NCI-H82 (cell line): ENCODE measurements at places on chromosomes 1 and 21.

DNA sequence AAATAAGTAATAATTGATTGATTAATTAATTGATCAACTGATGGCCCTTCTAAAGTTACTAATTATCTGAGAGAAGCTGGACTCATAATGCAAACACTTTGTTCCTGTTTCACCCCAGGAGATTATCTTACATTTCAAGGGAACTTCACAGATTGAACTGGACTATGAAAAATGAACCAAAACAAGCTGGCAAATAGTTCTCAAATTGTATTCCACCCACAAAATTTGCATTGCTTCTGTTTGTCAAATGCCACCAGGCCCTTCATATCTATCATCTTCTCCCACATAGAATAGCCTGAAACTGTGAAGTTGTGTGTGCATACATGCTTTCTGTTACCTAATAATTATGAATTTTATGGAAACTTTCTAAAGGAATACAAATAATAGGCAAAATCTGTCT, 104.0 kb downstream of the ZNF281 start:
- no peak for DNase-seq

DNA sequence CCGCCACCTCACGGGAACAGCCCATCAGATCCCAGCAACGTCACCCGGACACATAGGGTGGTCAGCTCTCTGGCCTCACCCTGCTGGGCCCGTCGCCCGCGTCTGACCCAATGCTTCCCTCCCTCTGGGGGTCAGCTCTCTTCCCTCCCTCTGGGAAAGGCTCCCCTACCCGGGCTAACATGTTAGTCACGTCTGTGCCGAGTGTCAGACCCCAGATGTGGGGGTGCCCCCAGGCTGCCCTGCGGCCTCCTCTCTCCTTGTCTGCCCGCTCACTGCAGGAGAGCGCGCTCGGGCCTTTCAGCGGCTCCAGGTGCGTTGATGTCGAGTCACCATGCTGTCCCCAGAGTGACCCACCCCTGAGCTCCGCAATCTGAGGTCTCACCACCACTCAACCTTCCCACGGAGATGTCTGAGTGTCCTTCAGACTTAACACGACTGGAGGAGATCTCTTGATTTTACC, 34.3 kb downstream of the SLC37A1 start:
- DNase-seq: no peak

DNA sequence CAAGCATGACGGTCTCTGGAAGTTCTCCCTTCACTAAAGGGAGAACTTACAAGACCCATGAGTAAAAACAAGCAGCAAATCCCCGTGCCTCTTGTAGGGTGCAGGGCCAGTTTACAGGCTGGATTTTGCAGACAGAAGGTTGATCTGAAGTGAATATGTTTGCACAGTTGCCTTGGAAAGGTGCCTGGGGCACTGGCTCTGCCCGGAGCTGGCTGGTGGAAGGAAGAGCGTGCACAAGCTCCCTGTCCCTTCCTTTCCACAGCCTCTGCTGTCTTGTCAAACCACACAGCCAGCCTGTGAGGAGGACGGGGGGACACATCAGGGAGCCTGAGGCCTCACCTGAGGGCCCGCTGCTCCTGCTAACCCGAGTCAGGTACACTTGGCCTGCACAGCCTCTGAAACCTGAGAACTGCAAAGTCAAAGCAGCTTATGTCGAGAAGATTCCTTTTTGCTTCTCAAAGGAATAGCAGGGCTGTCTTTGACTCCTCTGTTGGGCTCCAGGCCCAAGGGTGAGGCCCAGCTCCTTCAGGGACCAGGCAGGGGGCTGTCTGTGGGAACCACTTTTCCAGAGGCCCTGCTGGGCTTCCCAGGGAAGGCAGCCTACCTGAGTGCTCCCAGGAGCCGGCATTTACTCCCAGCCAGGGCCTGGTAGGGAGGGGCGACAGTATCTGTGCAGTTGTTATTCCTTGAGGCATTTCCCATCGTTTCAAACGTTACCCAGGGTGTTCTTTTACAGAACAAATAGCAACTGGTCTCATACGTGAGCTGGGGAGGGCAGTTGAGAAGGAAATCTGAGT, 251.5 kb downstream of the SIPA1L2 start:
- no peak for DNase-seq

DNA sequence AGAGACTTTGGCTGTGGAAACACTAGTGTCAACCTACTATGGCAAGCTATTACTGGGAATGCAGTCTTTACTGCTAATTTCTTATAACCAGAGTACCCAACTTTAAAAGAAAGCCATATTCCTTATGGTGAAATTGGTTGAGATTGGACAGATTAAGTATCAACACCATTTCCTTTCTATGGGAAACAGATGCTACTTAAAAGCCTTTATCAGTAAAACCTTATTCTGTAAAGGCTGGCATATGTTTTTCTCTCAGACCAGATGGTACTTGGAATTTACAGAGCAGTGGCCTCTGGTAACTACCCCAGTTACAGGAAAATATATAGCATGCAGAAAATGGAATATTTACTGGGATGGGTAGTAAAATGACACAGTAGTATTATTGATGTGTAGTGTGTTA, 18.8 kb downstream of the IFI44 start:
- DNase-seq: peak; percentile 84

GRCh38 chr1:101846820-101847219, 149.9 kb downstream of the OLFM3 start:
- DNase-seq: peak; percentile 77

DNA sequence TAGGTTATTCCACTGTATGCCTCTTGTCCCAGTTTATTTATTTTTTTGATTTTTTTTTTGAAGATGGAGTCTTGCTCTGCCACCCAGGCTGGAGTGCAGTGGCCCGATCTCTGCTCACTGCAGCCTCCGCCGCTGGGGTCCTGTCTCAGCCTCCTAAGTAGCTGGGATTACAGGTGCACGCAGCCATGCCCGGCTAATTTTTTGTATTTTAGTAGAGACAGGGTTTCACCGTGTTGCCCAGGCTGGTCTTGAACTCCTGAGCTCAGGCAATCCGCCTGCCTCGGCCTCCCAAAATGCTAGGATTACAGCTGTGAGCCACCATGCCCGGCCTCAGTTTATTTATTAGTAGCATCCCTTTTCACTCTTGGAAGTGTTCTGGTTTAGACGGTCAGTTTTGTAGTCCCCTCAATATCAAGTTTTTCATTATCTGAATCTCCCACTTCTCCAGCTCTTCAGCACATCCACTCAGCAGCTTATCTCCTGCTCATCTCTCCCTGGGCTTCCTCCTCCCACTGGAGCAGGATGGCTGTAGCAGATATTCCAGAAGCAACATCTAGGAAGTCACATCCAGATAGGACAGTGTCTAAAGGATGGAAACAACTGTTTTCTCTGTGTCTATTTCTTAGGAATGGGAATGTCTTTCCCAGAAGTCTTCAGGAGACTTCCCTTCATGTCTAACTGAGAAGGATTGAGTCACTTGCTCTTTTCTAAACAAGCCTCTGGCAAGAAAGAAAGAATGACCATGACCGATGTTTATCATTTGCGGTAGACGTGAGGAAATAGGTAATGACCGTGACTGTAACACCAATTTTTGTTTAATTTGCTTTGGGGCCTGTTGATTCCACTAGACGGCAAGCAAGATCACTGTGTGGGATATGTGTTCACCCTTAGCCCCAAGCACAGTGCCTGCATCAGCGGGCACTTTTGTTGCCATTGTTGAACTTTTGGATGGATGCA, 14.4 kb downstream of the CCDC190 start:
- no peak for DNase-seq

DNA sequence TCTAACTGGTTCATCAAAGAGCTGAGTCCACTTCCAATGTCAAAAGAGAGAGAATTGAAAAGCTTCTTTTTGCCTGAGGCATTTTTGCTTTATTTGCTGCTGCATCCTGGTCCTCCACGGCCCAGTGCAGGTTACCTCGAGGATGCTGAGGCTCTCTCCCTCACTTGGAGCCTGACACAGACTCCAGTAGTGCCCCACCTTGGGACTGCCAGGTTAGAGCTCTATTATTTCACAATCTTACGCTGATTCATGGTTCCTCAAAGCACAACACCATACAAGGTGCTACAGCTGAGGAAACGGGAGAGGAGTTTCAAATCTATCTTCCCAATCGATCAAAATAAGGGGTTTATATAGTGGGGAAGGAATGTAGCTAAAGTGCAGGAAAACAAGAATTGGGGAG, 13.6 kb upstream of the PLPPR4 start:
- DNase-seq: no peak

DNA sequence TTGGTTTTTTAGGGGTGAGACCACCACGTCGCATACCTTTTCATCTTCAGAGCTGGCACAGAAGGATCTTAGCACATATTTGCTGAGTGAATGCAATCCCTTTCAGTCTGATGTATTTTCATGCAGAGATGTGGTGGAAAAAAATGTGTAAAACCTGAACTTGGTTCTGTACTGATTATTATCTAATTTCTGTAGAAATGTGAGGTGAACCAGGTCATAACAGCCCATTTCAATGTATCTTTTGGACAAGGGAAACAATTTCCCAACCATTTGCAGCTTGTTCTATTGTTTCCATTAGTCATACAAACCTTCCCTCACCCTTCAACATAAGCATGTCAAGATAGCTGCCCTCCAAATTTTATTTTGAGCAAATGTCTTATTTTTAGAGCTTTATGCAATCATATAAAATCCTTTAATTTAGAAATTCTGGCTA, 46.8 kb upstream of the RUNX1 start:
- no peak for DNase-seq

GRCh38 chr1:3297756-3298155, 156.7 kb upstream of the ARHGEF16 start:
- DNase-seq: no peak

- peak; percentile 92 for DNase-seq
Observed at GRCh38 chr21:37071561-37072273, 1.2 kb downstream of the PIGP start.

GRCh38 chr21:39630827-39631226, 18.1 kb downstream of the B3GALT5 start:
- DNase-seq: no peak

DNA sequence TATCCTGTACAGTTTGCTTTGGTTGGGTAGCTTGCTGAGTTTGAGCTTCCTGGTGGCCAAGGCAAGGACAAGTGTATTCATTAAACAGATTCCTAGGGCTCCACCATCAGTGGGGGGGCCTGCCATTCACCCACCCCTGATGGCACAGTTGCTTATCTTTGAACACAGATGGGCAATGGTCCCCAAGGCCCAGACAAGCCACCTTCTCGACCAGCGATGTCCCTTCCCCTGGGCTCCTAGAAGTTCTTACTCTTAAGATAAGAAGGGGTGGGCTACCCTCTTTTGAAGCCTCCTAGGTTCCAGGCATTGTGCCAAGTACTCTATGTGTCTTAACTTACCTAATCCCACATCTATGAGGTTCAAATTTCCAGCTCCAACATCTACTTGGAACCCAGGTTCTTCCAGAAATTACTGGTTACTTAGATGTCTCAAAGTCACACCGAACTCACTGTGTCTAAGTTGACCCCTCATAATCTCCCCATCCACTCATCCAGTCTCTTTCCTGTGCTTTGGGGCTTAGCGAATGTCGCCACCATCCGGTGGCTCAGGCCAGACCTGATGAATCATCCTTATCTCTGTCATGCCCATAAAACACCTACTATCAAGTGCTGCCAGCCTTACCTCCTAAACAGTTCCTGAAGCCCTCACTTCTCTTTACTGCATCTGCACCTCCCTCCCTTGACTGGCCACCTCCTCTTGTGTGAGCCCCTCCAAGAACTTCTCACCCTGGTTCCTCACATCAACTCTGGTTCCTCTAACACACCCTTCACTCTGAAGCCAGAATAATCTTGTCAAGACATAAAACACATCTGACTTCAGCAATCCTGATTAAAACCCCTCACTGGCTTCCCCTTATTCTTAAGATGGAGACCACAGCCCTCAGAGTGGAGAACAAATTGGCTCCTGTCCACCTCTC, 50.1 kb downstream of the KLHDC7A start:
- peak; percentile 63 for DNase-seq

GRCh38 chr1:234961456-234962339, 166.9 kb downstream of the TOMM20 start:
- DNase-seq: no peak

DNA sequence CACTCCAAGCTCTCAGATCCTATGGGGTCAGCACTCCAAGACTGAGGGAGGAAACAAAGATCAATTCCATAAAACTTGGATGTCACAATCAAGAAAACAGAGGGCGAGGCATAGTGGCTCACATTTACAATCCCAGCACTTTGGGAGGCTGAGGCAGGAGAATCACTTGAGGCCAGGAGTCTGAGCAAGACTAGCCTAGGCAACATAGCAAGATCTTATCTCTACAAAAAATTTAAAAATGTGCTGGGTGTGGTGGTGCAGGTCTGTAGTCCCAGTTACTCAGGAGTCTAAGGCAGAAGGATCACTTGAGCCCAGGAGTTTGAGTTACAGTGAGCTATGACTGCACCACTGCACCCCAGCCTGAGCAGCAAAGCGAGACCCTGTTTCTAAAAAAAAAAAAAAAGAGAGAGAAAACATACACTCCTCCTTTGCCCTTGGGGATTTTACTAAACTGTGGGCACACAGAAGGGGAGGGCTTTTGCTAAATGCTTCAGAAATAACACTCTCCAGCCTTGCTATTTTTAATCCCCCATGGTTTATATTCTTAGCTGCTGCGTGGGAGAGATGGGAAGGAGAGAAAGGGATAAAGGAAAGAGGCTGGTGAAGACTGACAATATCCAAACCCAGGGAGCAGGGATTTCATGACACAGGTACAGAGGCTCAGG, 18.1 kb downstream of the ARHGEF2 start:
- no peak for DNase-seq

DNA sequence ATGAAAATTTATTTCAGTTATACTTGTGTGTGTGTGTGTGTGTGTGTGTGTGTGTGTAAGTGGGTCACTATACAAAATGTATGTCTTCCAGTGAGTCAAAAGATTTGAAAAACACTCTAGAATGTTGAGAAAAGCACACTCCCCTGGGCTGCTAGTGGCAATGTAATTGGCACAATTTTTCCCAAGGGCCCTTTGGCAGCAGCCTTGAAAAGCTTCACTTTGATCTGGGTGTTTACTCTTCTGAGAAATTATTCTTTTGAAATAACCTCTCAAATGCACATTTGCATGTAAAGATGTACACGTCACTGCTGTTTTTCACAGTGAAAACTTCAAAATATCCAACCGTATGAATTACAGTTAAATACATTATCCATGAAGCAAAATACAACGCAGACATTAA, 22.1 kb upstream of the SLC44A3 start:
- no peak for DNase-seq

GRCh38 chr1:41100170-41100569, 78.6 kb upstream of the SLFNL1 start:
- no peak for DNase-seq

DNA sequence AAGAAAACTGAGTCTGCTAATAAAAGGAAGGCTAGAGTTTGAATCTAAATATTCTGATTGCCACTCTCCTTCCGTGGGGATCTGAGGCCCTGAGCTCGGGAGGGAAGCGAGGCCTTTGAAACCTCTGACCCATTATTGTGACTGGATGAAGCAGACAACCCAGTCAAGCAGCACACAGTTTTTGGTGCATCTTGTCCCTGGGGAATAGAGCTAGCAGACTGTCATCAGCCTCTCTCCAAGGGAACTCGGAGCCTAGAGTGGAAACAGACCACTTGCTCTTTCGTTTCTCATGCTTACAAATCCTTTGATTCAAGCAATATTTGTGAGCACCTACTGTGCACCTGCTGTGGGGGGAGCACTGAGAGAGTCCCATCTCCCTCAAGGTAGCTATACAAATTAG, 133.2 kb upstream of the KLHDC7A start:
- DNase-seq: peak; percentile 48
